ENCODE measurements at places on chromosomes 12 and 14.
A peak's percentile ranks its signal among the peaks of the same experiment; 100 is the strongest.

DNA sequence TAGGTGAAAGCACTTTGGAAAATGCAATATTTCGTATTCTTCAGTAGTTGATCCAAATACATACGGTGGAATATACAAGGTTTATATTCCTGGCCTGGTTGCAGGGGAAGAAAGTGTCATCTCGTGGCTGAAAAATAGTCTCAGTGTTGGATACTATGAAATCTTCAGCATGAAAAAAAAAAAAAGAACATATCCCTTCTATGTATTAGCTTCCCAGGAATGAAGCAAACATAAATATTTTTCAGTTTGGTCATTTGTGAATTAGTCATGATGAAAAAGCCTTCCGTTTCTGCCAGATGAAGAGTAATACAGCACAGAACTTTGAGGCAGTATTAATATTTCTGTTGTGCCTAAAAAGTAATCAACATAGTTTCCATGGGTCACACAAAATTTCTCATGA is 36.7 kb downstream of the FLRT2 start:
- no peak for DNase-seq

DNA sequence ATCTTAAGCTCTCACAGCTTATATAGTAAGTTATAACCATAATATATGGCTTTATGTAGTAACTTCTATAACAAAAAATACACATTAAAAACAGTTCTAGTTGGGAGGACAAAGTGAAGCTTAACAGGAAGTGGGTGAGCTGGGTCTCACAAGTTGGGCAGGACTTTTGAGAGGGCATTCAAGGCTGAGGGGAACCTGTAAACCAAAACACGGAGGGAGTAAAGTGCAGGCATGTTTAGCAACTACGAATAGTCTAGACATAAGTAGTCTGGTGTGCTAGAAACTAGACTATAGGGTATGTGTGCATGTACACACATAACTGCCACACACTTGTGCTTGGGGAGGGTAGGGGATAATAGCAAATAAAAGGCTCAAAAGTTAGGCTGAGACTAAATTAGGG is 14.2 kb upstream of the NEK9 start:
- DNase-seq: no peak

DNA sequence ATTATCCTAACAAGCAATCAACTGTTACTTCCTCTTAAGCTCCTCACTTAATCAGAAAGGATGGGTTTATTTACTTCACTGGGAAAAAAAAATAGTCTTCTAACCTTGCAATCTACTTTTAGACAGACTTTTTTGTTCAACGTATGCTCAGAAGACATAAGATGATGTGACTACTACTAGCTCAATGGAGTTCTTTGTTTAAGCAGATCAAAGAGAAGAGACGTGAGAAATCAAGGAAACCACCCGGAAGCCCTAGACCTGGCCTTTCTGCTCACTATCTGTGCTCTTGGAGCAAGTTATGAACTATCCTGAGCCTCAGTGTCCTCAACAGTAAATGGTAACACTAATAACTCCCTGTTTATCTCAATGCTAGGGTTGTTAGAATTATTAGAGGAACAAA is 78.5 kb downstream of the ARMH4 start:
- no peak for DNase-seq

GRCh38 chr12:110917467-110917866 is 2.9 kb downstream of the MYL2 start:
- DNase-seq: no peak

- no peak for DNase-seq
These were observed 40.3 kb downstream of the KTN1 start for GRCh38 chr14:55620277-55620676.

- no peak for DNase-seq
These were observed 177.3 kb downstream of the MYRFL start for GRCh38 chr12:70002097-70002911.

DNA sequence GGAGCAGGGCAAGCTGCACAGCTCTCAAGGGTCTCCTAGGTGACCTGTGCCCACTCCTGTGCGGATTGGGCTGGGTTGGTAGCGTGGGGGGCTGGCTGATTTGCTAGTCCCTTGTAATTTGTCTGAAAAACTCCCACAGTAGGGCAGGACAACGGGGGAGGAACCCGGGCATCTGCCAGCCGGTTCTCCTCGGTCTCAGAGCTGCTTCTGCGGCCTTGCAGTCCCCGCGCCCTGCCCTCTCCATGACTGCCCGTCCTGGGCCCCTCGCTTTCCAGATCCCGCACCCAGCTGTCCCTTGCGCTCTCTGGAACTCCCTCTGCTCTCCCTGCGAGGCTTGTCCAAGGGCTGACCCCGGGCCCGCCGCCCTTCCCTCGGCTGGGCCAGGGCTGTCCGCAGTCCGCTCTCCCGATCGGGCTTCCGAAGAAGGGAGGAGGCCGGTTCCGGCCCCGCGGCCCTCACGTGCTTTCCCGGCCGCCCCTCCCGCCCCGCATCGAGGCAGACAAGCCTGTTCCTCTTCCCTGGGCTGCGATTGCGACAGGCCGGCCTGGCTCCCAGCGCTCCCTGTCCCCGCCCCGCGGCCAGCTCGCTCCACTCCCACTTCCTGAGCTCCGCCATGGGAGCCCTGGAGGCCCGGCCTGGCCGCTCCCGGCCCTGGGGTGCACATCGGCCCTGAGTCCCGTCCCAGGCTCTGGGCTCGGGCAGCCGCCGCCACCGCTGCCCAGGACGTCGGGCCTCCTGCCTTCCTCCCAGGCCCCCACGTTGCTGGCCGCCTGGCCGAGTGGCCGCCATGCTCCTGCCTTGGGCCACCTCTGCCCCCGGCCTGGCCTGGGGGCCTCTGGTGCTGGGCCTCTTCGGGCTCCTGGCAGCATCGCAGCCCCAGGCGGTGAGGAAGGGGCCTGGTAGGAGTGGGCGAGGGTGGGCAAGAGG is at the start of gene LTBR:
TSS of gene LTBR (plus strand) at position 591 of the 927 bp plus-strand sequence. CDS start at position 788, 197 bp downstream.
- peak; percentile 95 for DNase-seq

DNA sequence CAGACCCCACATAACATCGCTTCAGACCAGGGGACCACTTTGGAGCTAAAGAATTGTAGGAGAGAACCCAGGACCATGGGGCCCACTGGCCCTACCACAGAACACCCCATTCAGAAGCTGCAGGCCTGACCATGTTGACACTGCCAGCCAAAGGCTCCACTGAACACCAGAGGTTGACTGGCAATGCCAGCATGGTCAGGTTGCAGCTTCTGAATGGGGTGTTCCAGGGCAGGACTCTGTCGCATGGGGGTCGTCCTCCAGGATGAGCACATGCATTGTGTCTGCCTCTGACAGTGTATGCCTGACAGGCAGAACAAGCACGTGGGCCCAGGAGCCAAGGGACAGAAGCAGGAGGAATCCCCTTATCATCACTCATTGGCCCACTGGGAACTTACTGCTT is 34.1 kb downstream of the DIO3 start:
- no peak for DNase-seq

DNA sequence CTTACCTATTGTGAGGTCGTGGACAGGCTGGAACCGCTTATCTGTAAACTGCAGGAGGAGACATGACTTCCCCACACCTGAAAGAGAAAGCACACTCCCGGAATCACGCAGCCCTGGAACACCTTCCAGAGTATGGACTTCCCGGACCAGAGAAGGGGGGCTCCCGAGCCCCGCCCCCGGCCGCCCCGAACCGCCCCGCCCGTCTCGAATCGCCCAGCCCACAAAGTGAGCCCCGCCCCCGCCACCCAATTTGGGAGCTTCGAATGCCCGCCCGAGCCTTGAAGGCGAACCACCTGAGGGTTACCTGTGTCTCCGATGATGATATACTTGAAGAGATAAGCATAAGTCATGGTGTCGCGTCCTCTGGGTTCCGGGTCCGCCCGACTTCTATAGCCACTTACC is 235 bp downstream of the RAB2B start:
- peak; percentile 91 for DNase-seq

GRCh38 chr12:67035121-67035520 is 234.0 kb upstream of the CAND1 start:
- DNase-seq: no peak

DNA sequence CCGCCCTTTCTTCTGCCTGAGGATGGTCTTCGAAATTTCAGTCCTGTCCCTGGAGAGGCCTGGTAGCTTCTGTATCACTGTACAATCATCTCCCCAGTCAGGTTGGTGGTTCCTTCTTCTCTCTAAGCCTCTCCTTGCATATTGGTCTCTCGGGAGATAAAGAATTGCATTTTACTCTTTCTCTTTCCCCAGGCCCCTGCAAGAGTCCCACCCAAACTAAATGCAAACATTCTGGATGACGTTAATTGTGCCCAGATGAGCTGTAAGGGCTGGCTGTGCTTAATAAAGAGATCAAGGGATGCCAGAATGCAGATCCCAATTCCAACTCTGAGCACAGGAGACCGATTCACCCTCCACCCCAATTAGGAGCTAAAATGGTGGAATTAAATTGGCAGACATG is 835.4 kb upstream of the TMEM132C start:
- no peak for DNase-seq

DNA sequence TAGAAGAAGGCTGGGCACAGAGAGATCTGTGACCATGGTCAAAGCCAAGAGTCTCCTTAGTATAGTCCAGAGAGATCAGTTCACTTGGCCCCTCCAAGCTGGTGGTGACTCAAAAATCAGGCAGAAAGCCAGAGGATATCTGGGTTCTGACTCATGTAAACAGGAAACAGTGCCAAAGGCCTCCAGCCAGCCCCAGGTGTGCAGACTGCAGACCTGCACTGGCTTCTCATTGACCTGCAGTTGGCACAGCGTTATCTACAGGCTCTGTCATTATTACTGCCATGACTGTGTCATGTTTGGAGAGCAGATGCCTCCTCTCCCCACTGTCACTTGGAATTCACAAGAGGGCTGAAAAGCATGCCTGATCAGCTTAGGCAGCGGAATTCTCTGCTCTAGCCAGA is 295.7 kb upstream of the PRKD1 start:
- DNase-seq: peak; percentile 61

DNA sequence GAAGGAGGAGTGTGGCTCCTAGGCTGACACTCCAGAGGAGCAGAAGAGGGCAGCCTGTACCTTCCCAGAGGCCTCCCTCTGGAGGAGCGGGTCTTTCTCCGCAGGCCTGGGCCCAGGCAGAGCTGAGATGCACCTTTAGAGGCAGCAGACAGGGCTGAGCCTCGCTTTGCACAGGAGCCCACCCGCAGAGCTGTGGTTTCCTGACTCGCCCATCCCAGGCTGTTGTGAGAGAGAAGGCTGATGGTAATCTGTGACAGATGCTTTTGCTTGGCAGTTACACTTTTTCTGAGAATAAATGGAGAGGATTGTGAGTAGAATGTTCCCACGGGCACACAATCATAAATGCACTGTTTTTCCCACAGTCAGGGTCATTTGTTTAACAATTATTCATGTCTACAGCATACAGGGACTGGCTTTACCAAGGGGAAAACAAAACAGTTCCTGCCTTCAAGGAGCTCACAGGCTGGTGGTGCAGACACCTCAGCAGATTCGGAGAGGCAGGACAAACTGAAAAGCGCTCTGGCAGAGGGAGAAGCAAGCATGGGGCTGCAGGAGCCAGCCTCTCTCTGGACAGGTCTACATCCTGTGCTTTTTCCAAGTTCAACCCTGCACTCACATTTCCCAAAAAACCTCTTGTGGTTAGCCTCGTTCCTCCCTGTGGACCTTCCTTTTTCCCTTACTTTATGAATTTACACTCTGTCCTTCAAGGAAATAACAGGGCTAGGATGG is 13.9 kb downstream of the EVL start:
- DNase-seq: no peak

Measured in breast epithelium (tissue), 4 donors.